ENCODE measurements at places on chromosomes 4 and X.

DNA sequence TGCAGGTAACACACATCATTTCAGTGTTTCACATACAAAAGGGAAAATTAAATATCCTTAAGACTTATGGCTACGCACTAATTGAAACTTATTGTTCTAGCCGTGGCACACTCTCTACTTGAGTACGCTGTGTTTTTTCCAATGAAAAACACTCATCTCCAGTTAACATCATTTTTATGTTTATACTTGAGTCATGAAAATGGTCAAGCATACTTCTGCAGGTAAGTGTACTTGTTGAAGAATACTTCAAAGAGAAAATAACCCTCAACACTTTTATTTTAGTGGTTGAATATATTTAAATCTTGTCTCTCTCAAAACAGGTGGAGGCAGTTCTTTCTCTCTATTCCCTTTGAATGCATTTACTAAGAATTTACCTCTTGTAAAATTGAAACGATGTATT lies 538.7 kb upstream of the PCDH7 start:
- DNase-seq = no peak

DNA sequence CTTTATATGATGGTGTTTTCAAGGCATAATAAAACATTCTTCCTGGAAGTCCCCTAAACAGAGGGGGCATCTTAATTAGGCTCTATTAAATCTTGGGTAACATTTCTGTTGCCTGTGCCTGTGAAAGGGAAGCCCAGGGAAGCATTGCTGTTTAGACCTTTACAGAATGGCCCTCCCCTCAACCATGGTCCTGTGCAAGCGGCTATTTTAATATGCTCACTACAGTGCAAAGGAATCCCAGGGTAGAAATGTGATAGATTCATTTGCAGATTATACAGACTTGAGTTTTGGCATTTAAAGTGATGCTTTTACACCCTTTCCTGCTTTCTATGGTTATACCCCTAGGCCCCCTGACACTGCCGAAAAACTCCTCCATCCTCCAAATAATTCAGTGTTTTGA lies 65.3 kb downstream of the CLCN5 start:
- no peak for DNase-seq

DNA sequence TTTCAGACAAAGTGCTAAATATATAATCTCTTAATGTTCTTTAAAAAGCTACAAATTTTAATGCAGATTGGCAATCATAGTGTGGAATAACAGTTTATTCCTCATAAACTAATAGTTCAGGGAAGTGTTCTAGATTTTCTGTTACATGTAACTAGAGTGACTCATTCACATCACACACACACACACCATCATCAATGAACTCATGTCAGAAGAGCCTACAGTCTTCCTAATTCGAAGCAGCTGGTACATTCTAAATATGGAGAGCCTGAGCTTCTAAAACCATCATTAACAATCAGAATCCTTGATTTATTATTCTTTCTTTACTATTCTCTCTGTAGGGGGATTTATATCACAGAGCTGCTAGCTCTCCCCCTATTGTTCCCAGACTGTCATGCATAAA lies 49.6 kb downstream of the DKK2 start:
- DNase-seq = peak; percentile 11

- no peak for DNase-seq
Measured at GRCh38 chr4:8732092-8732491, 139.5 kb downstream of the CPZ start.

DNA sequence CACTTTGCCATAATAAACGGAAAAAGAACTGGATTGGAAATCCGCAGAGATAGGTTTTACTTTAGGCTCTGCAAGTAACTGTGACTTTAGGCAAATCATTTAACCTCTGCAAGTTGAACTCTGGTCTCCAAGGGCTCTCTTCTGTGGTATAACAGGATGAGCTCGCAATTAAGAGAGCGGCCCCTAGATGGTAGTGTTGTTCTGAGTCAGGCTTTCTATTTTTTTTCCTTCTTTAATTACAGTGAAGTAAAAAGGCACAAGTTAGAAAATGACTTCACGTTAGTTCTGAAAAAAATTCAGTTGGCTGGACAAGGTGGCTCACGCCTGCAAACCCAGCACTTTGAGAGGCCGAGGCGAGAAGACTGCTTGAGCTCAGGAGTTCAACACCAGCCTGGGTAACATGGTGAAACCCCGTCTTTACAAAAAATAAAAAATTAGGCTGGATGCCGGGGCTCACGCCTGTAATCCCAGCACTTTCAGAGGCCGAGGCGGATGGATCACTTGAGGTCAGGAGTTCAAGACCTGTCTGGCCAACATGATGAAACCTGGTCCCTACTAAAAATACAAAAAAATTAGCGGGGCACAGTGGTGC lies 18.0 kb downstream of the RPS3A start:
- DNase-seq = no peak

DNA sequence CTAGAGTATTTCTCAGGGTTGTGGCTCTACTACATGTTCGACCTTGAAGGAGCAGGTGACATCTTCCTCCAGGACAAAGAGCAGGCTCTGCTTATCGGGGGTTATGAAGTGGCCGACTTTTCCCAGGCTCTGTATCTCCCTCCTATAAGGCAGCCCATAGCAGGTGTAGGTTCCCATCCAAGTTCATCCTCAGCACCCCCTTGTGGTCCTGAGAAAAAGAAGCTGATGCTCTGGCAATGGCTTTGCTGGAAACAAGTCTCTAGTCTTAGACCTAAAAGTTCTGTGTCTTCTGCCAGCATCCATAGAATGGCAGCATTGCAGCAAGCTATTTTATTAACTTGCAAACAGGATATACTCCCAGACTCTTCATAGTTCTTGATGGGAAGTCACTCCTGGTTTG lies 836.6 kb upstream of the PRKX start:
- DNase-seq = no peak

DNA sequence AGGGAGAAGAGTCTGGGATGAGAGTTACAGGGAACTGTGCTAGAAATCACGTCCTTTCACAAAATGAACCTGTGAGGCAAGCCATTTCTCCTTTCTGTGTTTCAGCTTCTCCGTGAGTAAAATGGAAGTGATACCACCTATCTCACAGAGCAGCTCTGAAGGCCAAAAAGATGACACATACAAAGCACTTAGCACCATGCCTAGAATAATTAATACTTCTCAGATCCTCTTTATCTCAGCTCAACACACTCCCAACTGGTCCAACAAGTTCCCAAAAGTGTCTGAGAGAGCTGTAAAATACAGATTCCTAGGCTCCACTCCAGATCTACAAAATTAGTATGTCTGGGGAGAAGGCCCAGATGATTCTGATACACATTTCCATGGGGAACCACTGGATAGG lies 38.3 kb downstream of the LHFPL1 start:
- no peak for DNase-seq

DNA sequence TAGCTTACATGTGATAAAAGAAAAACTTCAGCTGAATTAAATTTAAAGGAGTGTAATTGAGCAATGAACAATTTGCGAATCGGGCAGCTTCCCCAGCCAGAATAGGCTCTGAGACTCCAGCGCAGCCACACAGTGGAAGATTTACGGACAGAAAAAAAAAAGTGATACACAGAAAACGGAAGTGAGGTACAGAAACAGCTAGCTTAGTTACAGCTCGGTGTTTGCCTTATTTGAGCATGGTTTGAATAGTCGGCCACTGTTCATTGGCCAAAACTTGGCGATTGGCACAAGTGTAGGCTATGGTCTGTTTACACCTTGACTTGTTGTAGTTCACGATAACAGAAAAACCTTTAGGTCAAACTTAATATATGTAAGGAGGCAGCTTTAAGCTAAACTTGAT lies 16.7 kb upstream of the SUPT20HL1 start:
- no peak for DNase-seq

- no peak for DNase-seq
Measured at GRCh38 chrX:9414416-9414815, 50.4 kb upstream of the TBL1X start.

DNA sequence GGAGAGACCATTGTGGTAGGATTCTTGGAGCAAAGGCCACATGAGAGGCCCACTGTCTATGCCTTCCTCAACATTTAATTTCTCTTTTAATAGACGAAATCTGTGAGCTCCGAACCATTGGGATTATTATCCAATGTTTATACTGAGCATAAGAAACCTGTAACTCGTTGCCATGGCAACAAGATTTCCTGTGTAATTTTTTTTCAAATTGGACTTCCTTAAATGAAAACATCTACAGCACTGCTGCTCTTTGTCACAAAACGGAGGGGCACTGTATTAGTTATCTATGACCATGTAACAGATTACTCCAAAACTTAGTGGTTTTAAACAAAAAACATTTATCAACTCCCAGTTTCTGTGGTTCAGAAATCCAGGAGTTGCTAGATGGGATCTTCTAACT lies 38.7 kb downstream of the PPP1R2C start:
- DNase-seq = no peak

GRCh38 chr4:121726642-121727268 lies 30.0 kb upstream of the ANXA5 start:
- no peak for DNase-seq

DNA sequence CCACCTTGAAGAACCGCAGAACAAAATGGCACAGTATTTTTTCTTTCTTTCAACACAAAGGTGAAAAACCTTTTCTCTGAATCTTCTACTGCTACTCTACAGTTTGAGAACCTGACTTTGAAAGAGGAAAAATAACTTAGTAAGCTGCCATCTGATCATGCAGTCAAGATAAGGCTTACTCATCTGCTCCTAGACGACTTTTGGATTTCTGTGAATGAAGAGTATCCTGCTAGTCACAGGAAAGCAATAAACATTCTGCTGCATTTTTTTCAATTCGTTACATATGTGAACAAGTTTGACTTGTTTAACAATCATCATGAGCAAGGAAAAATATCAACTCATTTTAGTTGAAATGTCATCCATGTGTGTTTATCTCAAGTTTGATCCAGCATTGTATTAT lies 25.2 kb downstream of the TIGD2 start:
- no peak for DNase-seq

DNA sequence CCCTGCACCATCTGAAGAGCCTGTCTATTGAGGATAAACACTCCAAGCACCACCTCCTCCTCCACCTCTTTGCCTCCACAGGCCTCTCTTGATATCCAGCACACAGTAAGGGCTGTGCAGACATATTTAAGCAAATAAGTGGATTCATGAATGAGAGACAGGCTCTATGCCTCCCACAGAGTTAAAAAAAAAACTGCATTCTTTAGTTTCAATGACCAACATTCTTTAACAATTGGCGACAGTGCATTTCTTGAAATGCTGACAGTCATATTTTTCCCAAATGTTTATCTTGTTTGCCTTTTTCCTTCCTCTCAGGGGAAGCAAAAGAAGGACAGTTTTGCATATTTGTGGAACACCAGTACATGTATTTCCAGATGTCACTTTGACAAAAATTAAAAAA lies 38.6 kb downstream of the MXRA5 start:
- no peak for DNase-seq

DNA sequence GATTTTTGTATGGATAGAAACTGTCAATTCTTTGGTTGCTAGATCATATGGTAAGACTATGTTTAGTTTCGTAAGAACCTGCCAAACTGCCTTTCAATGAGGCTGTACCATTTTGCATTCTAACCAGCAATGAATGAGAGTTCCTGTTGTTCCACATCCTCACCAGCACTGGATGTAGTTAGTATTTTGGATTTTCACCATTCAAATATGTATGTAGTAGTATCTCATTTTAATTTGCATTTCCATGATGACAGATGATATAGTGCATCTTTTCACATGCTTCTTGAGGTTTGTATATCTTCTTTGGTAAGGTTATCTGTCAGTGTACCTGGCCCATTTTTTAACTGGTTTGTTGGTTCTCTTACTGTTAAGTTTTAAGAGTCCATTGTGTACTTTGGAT lies 34.6 kb downstream of the CLOCK start:
- no peak for DNase-seq

Measured in AG09319 (cell line).